ENCODE measurements at places on chromosomes 16 and 17.
A peak's percentile ranks its signal among the peaks of the same experiment; 100 is the strongest.

DNA sequence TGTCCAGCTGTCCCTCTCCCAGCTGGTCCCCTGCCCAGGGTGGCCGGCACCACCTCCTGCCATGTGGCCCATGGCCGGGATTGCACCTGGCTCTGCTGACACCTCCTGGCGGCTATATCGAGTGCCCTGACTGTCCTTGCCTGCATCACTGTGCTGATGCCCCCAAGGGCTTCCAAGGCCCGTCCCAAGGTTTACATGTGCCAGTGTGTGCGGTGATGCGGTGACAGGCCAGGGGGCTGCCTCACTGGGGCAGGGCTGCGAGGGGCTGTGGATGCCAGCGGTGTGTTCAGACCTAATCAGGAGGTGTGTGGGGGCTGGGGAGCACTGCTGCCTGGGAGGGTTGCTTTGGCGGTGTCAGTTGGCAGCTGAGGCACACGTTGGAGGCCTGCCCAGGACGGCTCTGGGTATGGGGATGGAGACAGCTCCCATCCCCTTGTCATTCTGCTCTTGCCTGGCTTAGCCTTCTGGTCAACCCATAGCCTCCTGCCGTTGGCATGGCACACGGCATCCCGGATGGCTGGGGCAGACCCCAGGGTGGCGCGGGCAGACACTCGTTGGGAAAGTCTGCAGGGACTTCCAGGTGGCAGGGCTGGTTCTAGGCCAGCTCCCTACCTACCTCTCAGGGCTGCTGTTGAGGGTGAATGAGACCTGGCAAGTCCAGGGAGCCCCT, 5.5 kb downstream of the MAP2K3 start:
- DNase-seq, result no peak

GRCh38 chr17:65750631-65751115, 189.2 kb upstream of the AXIN2 start:
- DNase-seq, result peak; percentile 99

GRCh38 chr17:67021743-67022450, 22.5 kb upstream of the CACNG1 start:
- no peak for DNase-seq

- no peak for DNase-seq
Observed at GRCh38 chr16:7585705-7586104, 253.1 kb downstream of the RBFOX1 start.

- no peak for DNase-seq
Observed at GRCh38 chr17:37065486-37066321, 117.0 kb downstream of the AATF start.

- peak; percentile 11 for DNase-seq
Observed at GRCh38 chr17:67095803-67096202, 51.4 kb downstream of the CACNG1 start.

DNA sequence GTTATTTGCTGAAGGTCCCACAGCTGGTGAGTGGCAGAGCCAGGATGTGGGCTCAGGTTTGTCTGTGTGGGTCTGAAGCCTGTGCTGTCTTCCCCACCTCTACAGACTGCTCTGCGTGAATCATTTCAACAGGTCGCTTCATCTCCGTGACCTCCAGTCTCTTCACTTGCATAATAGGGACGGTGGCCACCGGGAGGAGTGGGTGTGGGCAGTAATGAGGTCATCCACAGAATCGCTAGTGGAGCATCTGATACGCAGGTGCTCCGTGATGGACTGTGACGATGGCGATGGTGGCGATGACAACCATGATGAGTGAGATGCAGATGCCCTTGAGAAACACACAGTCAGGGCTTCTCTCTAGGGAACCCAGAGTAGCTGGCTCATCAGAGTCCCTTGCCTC, 120.2 kb downstream of the RAP1GAP2 start:
- no peak for DNase-seq

GRCh38 chr17:50768346-50768761, 1.0 kb upstream of the ANKRD40CL start:
- peak; percentile 38 for DNase-seq

- no peak for DNase-seq
Observed at GRCh38 chr17:61177351-61177750, 222.3 kb upstream of the TBX2 start.

DNA sequence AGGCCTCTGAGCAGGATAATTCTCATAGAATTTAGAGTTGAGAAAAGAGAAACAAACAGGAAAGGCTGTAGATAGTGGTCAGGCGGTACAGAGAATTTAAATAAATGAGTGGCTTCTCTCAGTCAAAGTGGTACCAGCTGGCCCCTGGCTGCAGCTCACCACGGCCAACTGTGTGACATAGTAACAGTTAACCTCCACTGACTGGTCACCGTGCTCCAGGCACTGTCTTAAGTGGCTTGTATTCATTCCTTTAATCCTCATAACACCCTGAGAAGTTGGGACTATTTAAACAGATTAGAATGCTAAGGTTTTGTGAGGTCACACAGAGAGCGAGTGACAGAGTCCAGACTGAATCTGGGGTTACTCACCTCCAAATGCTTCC, 108.9 kb downstream of the GNAO1 start:
- DNase-seq, result no peak

Measured in HepG2 (cell line).